ENCODE measurements at places on chromosomes 5 and 9.

DNA sequence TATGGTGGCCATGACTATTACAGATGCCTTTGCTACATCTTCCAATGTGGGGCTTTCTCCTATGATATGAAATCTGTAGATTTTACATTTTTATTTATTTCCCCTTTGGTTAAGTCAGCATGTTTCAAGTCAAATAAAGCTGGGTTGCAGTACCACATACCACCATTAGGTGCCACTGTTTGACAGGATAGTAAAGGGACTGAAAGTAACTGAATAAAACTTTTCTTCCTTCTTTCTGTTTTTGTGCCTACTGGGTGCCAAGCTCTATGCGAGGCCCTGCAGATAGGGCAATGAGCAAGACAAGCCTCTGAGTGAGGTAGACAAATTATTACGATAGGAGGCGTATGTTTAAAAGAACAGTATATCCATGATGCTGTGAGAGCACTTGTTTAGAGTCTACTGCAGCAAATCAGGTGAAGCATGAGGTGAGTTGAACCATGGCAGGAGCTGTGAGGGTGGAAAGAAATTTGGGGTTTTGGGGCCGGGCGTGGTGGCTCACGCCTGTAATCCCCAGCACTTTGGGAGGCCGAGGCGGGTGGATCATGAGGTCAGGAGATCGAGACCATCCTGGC, 64.8 kb downstream of the GDNF start:
- no peak for DNase-seq

- DNase-seq: no peak
Measured at GRCh38 chr5:127019928-127020327, 10.4 kb downstream of the MARCHF3 start.

- peak; percentile 53 for DNase-seq
Measured at GRCh38 chr5:39164529-39165402, 54.6 kb downstream of the FYB1 start.

DNA sequence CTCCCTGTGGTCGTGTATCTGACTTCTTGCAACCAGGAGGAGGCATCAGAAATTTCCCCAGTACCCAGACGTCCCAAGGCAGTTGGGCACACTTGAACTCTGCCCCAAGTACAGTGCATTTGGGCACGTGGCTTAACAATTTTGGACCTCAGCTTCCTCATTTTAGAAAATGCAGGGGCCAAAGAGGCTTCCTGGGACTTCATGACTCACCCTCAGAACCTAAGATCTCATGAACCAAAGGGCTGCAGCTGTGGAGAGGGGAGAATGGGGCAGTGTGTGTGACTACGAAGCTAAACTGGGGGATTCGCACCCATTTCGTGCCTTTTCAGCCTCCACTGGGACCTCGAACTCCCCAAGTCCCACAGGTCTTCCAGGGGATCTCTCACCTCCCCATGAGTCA, 59.2 kb downstream of the SYK start:
- DNase-seq: no peak

DNA sequence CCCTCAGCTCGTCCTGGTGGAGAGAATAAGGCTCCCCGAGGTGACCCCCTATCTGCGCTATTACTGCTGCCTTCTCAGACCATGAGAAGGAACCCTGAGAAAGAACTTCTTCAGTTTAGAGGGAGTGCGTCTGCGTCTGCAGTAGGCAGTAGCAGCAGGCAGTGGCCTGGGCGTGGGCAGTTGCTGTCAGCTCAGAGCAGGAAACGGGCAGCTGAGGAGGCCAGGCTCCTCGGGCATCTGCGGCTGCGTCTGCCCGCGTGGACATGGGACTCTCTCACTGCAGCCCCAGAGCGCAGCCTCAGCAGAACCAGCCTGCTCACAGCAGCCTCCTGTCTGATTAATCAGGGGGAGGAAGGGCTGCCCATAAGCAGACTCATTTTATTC, 49.8 kb upstream of the FCN1 start:
- no peak for DNase-seq

GRCh38 chr5:175593794-175594193, 64.1 kb upstream of the HRH2 start:
- DNase-seq: no peak

GRCh38 chr5:203246-203930, 12.1 kb downstream of the LRRC14B start:
- DNase-seq: no peak

DNA sequence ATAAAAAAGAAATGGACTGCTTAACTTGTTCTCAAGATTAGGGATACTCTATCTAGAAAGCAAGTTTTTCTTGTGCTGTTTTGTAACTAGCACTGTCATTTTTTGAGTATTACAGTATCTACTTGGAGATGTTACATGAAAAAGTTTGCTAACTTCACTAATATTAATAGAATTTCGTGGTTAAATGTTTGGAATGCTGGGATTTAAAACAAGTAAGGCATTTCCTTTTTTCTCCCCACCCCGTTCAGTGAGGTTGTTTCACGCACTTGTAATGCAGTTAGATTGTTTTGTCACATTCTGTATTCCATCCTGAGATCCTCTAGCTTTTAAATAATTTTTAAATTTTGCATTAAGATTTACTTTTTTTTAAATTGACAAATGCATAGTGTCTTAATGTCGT, 20.0 kb upstream of the TEK start:
- no peak for DNase-seq

GRCh38 chr9:127489471-127490115, 38.3 kb downstream of the LRSAM1 start:
- DNase-seq: no peak

DNA sequence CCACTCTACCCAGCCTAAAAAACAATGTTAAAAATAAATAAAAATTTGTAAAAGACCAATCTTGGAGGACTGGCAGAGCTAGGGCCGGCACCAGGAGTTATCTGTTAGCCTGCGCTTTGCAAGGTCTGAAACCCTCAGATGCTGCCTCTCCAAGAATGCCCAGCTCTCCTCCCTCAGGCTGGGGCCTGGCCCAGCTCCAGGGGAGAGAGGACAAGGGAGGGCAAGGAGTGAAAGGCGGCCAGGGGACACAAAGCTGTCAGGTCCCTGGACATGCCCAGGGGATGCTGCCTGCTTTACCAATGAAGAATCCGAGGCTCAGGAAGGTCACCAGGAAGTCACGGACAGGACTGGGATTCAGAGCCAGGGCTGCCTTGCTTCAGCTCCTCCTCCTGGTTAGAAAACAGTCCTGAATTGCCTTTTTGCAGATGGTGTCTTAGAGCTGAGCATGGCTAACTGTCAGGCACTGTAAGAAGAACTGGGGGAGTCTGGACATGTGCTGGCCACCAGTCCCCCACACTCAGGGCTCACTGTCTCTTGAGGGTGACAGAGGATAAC, 5.5 kb upstream of the N4BP3 start:
- no peak for DNase-seq

DNA sequence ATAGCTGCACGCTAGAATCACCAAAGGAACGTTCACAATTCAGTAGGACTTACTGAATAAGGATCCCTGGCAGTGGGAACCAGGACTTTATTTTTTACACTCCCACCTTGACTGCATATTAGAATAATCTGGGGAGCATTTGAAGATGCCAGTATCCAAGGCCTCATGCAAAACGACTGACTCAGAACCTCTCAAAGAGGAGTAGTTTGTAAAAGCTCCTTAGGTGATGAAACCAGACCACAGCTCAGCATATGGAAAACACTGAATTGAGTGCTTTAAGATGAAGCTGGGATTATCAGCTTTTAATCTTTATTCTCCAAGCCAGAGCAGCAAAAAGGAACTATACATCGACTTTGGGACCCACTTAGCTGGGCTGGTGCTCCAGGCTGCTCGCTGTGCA, 288.3 kb downstream of the MLLT3 start:
- DNase-seq: no peak

DNA sequence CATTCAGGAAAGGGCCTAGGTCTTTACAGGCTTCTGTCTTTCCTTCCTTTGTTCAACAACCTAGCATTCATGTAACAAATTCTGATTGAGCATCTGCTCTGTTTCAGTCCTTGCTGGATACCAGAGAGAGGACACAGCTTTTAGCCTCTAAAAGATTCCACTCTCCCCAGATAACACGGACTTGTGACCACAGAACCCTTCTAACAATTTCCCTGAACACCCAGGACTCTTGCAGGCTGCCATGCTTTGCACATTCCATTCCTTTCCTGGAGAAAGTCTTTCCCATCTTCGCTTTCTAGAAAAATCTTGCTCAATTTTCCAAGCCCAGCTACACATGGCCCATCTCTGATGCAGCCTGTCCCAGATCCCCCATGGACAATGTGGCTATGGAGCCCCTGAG, 310.9 kb downstream of the ACTL7B start:
- no peak for DNase-seq

DNA sequence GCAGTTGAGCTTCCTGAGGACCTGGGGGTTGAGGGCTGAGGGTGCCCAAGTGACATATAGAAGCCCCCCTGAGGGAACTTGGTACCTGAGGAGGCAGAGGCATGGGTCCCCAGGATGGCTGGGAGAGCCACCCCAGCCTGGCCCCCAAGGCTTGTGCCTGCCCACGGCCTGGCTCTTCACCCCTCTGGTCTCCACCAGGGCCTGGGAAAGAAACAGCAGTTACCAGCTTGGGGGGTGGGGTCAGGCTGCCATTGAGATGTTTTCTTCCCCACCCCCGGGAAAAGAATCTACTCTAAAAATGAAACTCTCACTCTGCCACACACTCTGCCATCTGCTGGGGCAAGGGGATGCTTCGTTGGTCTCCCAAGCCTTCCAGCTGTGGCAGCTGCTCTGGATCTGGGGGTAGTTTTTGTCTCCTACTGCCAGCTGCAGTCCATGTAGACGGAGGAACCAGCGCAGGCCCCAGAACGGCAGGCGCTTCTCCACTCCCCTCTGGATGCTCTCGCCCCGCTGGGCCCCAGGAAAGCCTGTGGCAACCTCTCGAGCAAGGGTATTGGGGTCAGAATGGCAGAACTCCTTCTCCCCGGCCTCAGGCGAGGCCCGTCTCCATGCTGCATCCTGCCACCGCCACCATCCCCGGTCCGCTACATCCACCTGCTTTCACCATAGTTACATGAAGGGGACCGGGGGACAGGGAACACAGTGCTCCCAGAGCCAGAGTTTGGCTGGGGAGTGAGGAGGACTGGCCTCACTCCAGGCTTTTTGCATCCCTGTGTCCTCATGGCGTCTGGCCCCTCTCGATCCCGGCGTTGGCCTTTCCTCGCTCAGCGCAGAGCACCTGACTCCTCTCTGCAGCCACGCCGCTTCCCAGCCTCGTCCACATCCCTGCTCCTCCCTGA, 123.5 kb downstream of the DAB2IP start:
- DNase-seq: no peak

GRCh38 chr5:77213601-77214000, 3.1 kb downstream of the PDE8B start:
- DNase-seq: no peak

DNA sequence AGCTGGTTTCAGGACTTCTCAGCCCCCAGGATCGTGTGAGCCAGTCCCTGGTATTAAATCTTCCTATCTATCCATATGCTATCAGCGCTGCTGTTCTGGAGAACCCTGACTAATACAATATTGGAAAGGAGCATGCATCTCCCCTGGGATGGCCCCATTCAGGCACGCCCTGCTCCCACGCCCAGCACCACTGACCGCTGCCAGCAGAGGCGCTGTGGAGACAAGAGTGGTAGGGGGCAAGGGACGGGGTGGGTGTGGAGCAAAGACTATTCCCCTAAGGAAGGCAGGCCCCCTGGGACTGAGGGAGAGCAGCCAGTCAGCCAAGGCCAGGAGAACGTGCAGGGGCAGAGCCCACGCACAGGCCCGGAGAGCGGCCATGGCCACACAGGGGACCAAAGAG, 116.0 kb downstream of the VAV2 start:
- no peak for DNase-seq

GRCh38 chr5:149387081-149387631, 8.1 kb upstream of the IL17B start:
- no peak for DNase-seq

- DNase-seq: no peak
Measured at GRCh38 chr5:27130587-27130986, 92.2 kb upstream of the CDH9 start.

- DNase-seq: no peak
Measured at GRCh38 chr5:98535901-98536300, 237.6 kb upstream of the RGMB start.

GRCh38 chr5:74063346-74063745, 437.4 kb downstream of the ARHGEF28 start:
- DNase-seq: no peak

- no peak for DNase-seq
Measured at GRCh38 chr9:131992906-131993657, 86.6 kb downstream of the MED27 start.

- no peak for DNase-seq
Measured at GRCh38 chr5:9852671-9853070, 222.5 kb upstream of the TAS2R1 start.

DNA sequence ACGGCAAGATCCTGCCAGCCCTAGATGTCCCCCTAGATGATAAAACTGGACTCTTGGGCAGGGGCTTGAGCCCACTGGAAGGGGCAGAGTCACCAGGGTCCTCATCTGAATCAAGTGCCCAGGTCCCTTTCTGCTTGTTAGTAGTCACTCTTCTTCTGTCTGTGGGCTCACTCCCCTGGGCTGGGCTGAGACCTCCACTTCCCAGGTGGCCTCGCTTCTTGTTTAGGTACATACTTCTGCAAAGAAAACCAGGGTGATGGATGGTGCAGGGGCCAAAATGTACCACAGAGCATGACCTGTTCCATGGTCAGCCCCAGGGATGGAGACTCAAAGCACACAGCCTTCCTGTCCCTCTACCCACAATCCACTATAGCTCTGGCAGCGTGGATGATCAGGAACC, 845 bp upstream of the SLC46A2 start:
- no peak for DNase-seq

GRCh38 chr5:87899721-87900131, 368.9 kb downstream of the TMEM161B start:
- no peak for DNase-seq

- DNase-seq: no peak
Measured at GRCh38 chr9:903886-904285, 62.4 kb downstream of the DMRT1 start.

DNA sequence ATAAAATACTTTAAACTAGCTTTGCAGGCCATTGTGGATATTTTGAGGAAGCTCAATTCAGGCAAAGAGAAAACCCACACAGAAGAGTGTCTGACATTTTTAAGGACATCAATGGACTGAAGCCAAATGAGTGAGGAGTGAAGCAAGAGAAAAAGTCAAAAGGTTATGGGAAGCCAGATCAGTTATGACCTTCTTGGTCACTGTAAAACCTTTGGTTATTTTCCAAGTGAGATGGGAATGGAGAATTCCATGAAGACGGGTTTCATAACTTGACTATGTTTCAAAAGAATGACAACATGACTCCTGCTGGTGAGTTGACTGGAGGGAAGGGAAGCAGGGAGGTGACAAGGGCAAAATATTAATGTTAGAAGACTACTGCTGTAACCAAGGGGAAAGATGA, 585.2 kb downstream of the EFNA5 start:
- no peak for DNase-seq

- no peak for DNase-seq
Measured at GRCh38 chr9:93572636-93573515, 3.5 kb upstream of the PHF2 start.
